SK-N-SH (cell line): ENCODE measurements at places on chromosomes 12 and 14.

GRCh38 chr12:95972832-95973456 lies 23.2 kb downstream of the HAL start:
- no peak for DNase-seq

GRCh38 chr14:75363570-75364227 lies 64.1 kb upstream of the JDP2 start:
- no peak for DNase-seq

GRCh38 chr14:99601361-99601831 lies 2.6 kb downstream of the CCDC85C start:
- no peak for DNase-seq

DNA sequence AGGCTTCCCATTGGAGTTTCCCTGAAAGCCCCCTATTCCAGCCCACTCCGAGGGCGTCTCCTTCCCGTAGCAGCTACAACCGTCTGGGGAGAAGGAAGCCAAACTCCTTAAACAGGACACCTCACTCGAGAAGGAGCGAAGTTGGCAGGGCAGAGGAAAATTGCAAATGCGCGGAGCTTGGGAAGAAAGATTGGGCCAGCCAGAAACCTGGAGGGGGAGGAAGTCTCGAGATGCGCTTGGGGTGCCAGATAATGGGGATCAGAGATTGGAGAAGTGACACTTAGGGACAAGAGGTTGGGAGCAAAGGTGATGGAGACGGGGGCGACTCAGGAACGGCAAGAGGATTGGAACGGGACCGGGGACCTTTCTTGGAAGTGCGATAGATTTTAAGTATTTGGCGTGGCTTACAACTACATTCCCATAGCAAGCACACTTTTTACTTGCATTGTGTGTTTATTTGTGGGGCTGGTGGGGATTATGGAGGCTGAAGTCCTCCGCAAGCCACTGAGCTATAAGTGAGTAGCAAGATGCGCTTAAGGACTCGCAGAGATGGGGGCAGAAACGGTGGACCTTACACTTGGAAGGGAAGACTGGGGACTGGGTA lies 926 bp downstream of the HRK start:
- peak; percentile 34 for DNase-seq

- DNase-seq: no peak
Measured at GRCh38 chr14:76090616-76091391, 60.9 kb upstream of the GPATCH2L start.
